Stimulated activated CD4-positive, alpha-beta T cell treated with anti-CD3 and anti-CD28 coated beads, Interleukin-1b, Interleukin-23, amount 100 ng/mL, for 1 hour (primary cell): ENCODE measurements at places on chromosomes 6 and 20.

- no peak for DNase-seq
These were observed 62.3 kb upstream of the SYNDIG1 start for GRCh38 chr20:24407151-24407550.

DNA sequence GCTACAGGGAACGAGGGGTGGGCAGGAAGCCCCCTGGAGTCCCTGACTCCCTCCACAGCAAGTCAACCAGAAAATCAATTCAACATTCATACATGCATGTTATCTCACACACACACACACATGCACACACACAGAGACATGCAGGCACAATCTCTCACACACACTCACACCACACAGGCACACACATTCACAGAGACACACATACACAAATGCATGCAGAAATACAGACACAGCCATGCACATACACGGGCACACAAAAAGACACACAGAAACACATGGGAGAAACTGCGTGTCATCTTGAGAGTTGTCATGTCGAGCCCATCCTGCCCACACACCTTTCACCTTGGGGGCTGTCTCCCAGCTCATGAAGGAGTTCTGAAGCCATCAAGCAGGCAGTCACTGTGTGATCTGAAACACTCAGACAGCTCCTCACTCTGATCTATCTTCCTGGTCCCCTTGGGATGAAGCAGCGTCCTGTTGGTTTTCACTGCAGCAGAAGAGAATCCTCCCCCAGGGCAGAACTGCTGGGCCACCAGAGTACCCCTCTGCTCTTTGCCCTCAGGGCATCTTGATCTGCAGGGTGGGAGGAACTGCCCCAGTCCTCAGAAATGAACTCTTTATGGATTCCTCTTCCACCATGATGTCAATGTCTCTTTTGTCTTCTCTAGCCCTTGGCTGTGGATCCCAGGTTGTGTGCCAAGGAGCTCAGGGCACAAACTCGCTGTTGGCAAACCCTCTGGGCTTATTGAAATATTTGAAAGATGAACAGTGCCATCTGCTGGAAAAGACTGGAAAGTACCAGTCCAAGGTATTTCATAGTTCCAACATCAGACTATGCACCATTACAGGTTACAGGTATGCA is 8.8 kb downstream of the RAET1L start:
- no peak for DNase-seq

GRCh38 chr20:23937303-23938117 is 51.1 kb downstream of the GGTLC1 start:
- DNase-seq, result peak; percentile 32

DNA sequence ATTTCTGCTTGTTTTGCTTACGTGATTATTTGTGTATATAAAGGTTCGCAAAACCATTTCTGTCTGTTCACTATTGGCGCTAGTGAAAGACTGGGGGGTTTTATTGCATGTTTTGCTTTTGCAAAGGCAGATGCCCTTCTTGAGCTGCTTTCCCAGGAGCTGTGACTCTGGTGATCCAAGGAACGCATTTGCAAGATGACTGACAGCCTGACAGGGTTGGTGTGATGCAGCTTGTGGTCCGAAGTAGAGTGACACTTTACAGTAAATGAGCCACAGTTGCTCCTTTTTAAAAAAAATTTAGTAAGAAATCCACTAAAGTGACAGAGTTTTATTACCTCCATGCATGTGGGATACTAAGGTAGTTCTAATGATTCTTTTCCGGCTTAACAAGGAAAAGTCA is 73.7 kb downstream of the TPD52L1 start:
- no peak for DNase-seq

DNA sequence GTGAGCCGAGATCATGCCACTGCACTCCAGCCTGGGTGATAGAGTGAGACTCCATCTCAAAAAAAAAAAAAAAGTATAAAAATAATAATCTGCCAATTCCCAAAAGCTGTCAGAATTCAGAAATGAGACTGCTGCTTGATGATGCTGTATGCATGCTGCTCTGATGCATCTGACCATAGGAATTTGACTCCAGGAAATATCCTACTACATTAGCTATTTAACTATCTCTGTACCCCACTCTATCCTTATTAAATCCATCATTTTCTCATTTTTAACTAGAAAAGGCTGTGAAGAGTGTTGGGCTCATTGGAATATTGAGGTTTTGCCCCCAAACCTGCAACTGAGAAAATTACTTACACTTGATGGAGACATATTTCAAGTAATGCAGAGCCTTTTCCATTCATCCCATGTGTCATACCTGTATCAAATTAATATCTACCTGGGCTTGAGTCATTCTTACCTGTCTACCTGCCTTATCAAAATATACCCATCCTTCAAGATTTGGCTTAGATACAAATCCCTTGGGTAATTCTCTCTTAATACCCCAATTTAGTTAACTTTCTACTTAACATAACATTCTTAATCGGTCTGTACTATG is 135.2 kb upstream of the PREP start:
- no peak for DNase-seq

- no peak for DNase-seq
These were observed 155.7 kb upstream of the EYA4 start for GRCh38 chr6:133085471-133085870.

GRCh38 chr6:18629571-18629970 is 242.4 kb downstream of the RNF144B start:
- DNase-seq, result no peak

DNA sequence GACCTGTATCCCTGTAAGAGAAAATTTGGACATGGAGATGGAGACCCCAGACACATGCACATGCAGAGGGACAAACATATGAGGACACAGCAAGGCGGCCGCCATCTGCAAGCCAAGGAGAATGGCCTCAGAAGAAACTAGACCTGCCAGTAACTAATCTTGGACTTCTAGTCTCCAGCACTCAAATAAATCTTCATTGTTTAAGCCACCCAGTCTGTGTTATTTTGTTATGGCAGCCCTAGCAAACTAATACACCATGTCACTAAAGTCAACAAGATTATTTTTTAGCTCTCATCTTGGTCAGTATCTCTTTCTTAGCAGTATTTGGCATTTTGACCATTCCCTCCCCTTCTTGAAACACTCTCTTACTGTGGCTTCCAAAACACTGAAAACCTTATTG is 26.7 kb downstream of the LATS1 start:
- DNase-seq, result no peak

DNA sequence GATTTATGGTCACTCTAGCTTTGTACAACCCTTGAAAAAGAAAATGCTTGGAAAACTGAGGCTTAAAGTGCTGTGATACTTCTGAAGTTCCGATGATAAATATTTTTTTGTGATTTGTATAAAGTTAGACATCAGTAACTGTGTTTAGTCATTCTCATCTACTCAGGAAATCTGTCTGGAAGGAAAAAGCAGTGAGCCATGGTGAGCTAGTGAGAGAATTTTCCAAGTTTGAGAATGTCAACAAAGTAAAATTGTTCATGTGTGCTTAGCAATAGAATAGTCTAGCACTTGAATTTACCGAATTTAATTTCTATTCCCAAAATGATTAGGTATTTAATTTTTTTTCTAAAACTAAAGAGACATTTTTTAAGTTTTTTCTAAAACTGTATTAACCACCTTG is 41.3 kb upstream of the PLCB4 start:
- DNase-seq, result no peak

DNA sequence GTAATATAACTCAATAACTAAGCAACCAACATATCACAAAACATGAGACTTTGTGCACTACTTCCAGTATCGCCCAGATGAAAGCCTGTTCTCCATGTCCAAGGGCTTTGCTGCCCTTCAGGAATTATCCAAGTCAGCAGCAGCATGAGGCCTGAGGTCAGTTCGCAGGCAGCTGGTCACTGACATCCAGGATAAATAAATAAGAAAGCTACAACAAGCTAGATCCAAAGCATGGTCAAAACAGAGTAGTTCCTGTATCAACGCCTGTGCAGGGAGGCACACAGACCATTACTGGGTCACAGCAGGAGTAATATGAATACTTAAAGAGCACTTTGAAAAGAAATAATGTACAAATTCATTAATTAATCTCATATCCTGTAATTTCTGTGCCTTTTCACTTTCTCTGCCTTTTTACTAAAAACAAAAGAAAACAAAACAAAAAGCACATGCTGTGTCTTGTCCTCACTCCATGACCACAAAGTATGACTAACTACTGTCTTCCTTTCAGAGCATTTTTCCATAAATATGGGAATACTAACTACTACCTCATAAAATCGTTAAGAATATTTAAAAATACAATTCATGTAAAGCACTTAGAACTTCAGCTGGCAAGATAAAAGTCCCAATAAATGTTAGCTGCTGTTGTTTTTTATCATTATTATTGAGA is 374.9 kb upstream of the IRAK1BP1 start:
- DNase-seq, result no peak

DNA sequence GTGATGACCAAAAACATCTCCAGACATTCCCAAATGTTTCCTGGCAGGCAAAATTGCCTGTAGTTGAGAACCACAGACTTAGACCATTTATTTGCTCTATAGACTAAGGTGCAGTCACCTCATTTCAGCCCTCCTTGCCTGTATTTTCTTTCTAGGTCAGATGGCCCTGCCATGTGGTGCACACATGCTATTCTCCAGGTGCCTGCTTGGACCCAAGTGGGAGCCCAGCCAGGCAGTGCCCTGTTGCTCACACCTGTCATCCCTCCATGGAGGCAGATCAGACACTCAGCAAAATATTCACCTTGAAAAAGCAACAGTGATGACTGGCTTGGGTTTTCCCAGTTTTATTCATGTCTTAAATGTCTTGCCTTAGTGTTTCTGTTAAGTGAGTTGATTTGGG is 311.4 kb downstream of the TFAP2C start:
- no peak for DNase-seq

DNA sequence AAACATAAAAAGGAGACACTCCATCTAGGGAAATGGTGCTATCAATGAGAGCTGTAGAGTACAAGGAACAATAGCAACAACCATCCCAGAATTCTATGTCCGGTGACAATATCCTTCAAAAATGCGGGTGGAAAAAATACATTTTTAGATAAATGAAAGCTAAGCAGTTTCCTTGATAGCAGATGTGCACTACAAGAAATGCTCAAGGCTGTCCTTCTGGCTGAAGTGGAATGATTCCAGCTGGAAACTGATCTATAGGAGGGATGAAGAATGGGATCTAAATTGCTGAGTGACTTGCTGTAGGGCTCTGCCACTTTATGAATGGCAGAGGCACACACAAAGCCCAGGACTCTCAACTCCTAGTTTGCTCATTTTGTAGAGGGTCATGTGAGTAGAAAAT is 763.1 kb downstream of the C6orf118 start:
- DNase-seq, result no peak

GRCh38 chr6:49790341-49790740 is 3.3 kb upstream of the PGK2 start:
- no peak for DNase-seq

- DNase-seq, result no peak
These were observed 110.2 kb downstream of the SASH1 start for GRCh38 chr6:148452876-148453275.

GRCh38 chr6:166335378-166336302 is 6.7 kb downstream of the SFT2D1 start:
- DNase-seq, result no peak

DNA sequence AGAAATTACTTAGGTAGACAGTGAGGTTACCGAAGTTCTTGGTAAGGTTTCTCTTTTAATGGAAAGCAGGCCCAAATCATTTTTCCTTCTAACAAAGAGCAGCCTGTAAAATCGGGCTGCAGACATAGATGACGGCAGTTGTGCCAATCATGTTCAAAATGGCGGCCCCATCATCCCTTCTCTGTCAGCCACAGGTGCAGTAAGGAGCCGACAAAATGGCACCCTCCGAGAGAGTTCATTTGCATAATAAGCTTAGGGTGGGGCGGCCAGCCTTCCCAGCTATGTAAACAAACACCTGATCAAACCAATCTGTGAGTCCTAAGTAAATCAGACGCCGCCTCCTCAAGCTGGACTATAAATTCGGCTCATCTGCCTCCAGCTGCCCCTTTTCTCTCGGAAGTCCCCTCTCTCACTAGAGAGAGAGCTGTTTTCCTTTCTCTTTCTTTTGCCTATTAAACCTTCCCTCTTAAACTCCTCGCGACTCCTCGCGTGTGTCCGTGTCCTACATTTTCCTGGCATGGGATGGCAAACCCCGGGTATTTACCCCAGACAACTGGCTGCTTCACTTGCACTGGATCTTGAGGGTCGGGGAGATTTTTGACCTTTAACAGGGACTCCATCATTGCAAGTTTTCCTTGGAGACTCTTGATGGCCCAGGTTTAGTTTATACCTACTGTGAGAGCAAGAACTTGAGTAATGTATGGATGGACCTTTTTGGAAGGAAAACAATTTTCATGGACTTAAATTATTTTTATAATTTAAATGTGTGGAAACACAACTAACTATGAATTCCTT is 8.9 kb upstream of the DDR1 start:
- no peak for DNase-seq

DNA sequence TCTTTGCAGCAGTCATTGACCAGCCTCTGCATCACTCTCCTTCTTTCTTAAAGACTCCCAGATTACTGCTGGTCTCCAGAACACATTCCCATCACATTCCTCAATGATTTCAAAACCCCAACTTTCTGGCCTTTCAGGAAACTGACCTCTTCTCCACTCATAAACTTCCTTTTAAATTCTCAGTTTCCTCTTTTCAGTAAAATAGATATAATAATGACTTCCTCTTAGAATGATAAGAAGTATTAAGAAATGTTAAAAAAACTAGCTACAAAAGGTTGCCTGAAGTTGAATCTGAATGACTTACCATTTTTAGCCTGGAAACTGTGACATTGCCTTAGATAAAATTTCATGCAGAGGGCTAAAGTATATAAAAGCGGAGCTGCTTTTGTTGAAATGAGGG is 239.3 kb downstream of the OGFRL1 start:
- no peak for DNase-seq
